Activated CD8-positive, alpha-beta memory T cell treated with anti-CD3 and anti-CD28 coated beads, Interleukin-2, amount 50 U/mL, for 4 hours (primary cell): ENCODE measurements at places on chromosomes 1 and 21.
A peak's percentile ranks its signal among the peaks of the same experiment; 100 is the strongest.

DNA sequence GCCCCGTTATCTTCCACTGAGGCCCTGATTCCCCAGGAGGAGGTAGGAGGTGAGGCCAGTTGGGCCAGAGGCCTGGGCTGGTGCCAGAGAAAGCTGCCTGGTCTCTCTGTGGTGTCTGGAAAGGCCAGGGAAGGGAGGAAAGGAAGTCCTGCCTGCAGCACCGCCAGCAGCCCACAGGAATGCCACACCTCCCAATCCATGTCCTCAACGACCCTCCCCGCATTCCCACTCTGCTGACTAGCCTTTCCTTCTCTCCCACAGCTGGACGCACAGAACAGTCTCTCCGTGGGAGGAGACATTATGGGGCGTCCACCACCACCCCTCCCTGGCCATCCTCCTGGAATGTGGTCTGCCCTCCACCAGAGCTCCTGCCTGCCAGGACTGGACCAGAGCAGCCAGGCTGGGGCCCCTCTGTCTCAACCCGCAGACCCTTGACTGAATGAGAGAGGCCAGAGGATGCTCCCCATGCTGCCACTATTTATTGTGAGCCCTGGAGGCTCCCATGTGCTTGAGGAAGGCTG lies 18.0 kb downstream of the CSF1 start:
- DNase-seq, result no peak

DNA sequence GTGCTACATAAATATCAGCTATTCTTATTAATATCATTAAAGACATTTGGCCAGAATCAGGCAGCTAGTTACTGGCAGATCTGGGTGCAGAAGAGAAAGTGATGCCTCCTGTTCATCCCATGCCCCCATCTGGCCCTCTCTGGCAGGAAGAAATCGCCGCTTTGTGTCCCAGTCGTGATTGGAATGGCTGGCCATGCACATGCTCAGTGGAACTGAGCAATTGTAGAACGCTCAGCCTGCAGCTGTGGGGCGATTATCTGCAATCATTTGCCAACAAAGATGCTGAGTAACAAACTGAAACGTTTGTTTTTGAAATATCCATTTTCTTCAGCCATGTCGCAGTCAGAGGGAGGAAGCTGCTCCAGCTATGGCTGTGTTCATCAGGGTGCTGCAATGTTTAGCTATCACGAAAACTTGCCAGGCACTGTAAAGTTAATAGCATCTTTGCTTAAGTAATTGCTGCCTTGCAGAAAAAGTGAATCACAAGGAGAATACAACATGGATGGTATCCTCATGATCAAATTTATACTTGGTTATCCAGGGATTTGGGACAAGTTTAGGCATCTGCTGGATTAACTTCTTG lies 36.5 kb downstream of the NGF start:
- DNase-seq, result no peak

DNA sequence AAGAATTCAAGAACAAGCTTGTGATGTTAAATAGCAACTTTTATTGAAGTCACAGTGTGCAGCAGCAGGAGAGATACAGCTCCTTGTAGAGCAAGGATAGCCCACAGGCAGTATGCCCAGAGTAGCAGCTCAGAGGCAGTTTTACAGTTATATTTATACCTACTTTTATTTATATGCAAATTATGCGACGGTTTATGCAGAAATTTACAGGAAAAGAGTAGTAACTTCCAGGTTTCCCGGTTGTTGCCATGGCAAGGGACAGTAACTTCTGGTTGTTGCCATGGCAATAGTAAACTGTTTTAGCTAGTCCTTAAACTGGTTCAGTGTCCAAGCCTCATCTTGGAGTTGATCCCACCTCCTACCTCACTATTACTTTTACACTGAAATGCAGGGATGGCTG lies 344.6 kb upstream of the LYPLAL1 start:
- no peak for DNase-seq

GRCh38 chr1:46403916-46404315 lies 9.8 kb downstream of the FAAH start:
- DNase-seq, result no peak

DNA sequence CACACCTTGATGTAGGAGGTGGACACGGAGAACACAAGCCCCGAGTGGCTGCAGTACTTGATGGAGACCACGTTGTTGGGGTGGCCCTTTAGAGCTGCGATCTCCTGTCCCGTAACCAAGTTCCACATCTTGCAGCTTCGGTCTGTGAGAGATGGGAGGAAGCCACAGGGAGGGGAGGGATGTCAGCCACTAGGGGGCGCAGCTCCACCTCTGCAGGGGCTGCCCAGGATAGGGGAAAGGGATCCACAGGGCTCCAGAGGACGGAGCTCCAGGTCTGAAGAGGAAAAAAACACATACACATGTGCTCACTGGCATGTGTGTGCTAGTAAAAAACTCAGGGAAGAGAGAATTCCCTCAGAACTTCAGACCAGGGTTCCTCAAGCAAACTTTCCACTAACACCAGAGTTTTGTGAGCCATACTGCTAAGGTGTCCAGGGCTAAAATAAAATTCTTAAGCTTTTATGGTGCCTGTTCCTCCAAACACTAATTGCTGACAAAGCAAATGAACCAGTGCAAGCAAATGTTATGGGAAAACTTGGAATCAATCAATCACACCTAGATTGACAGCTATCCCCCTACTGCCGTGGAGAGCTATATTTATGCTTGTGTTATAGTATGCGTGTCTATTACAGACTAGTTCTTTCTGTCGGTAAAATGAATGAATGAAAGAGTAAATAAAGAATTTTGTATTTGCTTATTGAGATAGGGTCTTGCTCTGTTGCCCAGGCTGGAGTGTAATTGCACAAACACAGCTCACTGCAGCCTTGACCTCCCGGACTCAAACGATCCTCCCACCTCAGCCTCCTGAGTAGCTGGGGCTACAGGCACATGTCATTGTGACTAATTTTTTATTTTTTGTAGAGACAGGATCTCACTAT lies 43.7 kb downstream of the KIF21B start:
- DNase-seq, result peak; percentile 66

DNA sequence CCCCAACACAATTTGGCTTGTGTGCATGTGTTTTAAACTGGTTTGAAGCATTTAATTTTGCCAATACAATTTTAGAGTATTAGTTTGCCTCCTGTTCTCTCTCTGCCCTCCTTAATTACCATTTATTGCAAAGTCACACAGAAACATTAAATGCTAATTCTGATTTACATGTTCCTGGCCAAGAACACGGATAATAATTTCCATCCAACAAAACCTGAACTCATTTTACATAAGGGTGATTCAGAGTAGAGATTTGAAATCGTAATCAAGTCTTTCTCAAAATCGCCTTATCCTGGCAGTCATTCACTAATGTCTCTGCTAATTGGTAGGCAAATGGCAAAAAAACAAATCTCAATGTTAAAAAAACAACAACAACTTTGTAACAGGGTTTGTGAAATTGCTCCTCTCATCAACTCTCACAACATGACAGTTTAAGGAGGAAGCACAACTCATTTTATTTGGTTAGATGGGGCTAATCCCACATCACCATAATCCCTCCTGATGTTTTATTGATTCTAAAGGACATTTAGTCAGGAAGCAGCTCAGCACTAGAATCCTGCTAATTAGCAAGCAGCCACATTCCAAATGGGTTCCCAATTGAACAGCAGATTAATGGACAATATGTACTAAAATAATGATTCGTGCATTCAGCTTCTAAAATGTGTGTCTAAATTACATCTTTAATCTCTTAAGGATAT lies 55.9 kb downstream of the C1orf87 start:
- DNase-seq, result no peak

DNA sequence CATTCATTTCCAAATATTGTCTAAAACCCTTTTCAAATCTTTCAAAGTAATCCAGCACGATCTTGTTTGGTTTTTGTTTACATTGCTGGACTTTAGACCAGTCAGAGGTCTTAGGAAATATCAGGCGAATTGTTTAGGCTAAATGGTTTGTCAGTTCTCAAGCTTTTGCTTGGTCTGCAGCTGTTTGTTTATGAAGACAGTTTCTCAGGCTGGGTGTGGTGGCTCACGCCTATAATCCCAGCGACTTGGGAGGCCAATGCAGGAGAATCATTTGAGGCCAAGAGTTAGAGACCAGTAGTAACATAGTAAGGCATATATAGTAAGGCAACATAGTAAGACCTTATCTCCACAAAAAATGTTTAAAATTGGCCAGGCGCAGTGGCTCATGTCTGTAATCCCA lies 77.5 kb downstream of the DNTTIP2 start:
- no peak for DNase-seq
